Retina (tissue), 1 donor: ENCODE measurements at places on chromosomes 16 and 17.

- DNase-seq = no peak
Measured at GRCh38 chr17:33712120-33712519, 419.0 kb upstream of the ASIC2 start.

- DNase-seq = no peak
Measured at GRCh38 chr16:66988197-66988788, at the start of gene CES4A. Gene CES4A (plus strand): TSS chr16:66988589. CDS start chr16:66988773, 184 bp downstream.

DNA sequence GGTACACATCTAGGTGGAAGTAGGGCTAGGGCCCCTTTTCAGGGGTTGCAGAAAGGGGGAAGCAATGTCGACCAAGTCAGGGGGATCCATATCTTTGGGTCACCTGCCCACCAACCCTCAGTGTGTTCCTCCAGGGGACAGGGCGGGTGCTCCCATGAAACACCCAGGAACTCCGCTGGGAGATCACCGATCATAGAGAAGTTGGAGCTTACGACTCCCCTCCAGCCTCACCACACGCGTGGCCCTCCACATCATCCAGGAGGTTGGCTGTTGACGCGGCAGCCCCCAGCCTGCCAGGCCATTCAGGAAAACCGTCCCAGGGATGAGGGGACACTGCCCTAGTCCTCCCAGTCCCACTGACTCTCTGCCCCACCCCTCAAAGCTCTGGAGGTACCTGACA is 17.3 kb upstream of the MRPS23 start:
- DNase-seq = no peak

- DNase-seq = peak; percentile 9
Measured at GRCh38 chr17:15031975-15032374, 233.2 kb downstream of the PMP22 start.

DNA sequence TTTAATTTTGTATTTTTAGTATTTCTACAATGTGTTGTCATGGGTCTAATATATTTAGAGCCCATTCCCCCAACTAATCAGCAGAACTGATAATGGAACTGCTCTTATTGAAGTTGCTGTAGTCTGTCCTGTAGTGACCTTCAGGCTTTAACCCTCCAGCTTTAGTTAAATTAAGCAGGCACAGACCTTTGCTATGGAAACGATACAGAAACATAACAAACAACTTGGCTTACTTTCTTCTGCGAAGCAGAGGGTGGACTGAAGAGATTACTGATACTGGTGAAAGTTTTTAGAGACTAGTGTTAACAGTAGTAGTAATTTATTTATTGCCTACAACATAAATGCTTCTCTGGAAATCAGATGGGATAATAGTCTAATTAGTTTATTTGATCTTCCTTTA is 61.4 kb downstream of the NFATC3 start:
- DNase-seq = no peak

DNA sequence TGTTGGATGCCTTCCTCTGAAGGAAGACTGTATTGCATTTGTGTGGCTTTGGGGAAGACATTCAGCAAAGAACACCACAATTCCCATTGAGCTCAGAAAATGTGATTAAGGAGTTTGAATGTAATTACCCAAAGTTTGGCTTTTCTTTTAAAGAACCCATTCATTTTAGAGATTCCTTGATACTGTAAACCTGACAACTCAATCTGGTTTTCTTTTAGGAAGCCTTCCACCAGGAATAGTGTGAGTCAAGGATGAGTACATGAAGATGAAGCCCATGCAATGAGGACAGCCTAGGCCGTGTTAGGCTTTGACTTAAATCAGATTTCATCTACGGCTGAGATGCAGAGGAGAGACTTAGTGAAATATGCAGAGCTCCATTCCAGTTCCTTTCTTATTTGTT is 271.7 kb upstream of the TBX2 start:
- no peak for DNase-seq

DNA sequence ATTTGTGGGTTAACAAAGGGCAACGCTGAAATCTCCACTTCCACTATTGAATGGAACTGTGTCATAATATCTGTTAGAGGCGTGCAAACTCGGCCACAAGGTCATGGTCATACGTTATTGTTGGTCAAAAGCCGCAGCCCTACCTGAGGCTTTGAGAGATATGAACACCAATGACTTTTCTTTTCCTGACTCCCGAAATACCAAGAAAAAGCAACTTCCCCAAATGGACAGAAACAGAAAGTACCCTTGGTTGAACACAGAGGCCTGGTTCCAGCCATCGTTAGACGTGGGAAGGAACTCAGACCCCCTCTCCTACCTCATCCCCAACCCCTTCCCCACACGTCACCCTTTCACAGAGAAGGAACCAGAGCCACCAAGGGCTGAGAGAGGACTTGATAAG is 1.4 kb upstream of the PIK3R5 start:
- DNase-seq = no peak

DNA sequence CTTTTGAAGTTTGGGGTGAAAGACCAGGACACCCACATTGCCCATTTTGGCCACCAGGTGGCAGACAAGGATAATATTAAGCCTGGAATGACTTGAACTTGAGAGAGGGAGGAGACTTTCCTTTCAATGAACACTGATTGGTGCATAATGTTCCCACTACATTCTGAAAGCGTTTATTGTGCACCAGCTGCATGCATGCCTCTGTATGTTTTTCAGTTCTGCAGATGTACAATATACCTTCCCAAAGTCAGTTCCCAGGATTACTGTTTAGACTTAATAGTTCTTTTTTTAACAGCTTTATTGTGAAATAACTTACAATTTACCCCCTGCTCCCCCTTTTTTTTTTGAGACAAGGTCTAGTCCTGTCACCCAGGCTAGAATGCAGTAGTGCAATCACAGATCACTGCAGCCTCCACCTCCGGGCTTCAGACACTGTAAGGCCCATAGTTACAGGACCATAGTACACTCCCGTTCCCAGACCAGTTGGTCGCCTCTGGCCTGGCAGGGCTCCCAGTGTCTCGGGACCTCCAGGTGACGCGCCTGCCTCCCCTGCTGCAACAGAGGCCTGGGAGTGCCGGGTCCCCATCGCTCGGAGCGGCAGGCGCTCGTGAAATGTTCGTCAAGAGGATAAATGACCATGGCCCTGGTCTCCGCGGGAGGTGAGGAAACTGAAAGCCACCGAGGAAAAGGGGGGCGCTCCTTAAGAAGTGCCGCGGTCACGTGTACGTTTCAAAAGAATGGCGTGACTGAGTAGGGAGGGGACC is 12.2 kb downstream of the CES2 start:
- DNase-seq = peak; percentile 84

DNA sequence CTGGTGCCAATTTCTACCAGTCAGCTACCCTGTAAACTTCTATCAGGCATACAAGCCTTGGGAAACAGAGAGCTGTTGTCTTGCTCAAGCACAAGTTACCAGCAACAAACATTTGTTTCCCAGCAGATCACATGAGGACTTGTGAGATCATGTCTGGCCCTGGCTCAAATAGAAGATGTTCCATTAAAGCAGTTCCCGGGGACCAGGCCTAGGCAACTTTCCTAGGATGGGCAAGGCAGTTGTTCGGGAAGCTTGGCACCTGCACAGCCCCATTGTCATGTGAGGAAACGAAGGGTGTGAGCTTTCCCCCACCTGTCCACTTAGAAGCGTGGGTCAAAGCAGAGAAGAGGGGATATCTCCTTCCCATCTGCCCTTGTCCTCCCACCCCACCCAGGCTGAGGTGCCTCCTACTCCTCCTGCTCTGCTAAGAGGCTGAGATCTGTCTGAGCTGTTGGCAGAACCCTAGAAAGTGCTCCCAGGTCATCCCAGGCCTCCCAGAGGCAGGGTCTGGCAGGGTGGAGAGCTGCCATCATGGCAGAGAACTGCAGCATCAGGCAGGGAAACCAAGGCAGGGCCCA is 11.2 kb upstream of the SLC47A2 start:
- DNase-seq = no peak

DNA sequence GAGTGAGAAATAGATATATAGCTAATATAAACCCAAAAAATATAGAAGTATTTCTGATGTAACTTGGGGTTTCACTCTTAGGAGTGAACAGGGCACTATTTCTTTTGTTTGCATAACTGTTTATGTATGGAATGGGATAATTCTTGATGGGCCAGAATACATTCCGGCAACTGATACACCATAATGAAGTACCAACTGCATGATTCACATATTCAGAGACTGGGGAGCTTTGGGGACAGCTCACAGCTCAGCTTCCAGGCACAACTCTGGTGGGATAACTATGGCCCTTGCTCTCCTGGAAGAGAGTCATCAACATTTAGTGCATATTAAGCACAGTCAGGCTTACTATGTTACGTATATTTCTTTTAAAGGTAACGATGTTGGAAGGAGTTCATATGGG is 42.1 kb upstream of the ADCY7 start:
- DNase-seq = no peak

GRCh38 chr16:11064202-11064540 is 119.8 kb downstream of the CLEC16A start:
- DNase-seq = no peak

GRCh38 chr17:1639549-1640180 is 5.9 kb downstream of the SCARF1 start:
- DNase-seq = peak; percentile 35

DNA sequence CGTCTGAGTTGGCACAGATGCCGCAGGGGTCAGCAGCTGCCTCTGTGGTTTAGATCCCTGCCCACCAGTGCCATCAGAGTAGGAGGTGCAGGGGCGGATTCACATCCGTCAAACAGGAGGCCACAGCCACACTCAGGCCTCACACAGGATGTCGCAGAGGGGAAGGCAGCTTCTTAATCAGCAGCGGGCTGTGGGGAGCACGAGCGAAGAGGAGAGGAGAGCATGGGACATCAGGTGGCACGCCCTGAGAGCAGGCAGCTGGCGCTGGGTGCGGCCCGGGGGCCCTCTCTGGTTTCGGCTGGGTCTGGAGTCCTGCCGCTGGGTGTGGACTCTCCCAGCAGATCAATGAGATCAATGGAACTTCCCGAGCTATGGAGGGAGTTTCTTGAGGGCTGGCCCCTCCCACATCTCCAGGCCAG is 9.6 kb downstream of the LLGL2 start:
- peak; percentile 33 for DNase-seq

GRCh38 chr16:82134846-82135245 is 35.2 kb downstream of the MPHOSPH6 start:
- peak; percentile 12 for DNase-seq

- peak; percentile 34 for DNase-seq
Measured at GRCh38 chr17:76147211-76148014, 6.4 kb upstream of the FOXJ1 start.

DNA sequence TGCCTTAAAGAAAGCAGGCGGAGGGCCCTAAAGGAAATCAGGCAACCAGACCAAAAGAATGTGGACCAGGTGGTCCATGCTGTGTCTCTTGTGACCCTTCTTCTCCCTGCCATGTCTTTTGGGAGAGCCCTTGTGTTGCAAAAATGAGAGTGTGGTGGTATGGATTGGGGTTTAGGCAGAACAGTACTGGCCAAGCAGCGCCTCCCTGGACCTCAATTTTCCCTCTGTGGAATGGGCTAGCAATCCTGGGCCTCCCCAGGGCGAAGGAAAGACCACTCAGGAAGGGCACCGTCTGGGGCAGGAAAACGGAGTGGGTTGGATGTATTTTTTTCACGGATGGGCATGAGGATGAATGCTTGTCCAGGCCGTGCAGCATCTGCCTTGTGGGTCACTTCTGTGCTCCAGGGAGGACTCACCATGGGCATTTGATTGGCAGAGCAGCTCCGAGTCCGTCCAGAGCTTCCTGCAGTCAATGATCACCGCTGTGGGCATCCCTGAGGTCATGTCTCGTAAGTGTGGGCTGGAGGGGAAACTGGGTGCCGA is 7.6 kb upstream of the NLRC5 start:
- DNase-seq = no peak

DNA sequence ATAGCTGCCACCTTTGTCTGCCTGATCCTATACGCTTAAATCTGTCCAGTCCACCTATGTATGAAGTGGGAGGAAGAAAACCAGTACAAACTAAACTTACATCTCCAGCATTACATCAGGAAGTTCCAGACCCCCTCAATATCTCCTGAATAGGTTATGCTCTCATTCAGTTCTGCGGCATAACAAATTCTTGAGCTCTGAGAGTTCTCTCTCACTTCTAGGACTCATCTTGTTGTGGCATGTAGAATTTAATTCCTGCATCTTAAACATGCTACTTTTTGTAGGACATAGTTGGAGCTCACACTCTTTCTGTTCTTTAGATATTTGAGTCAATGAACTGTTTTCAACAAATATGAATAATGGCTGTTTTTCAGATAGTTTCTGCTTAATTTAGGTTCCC is 662.5 kb downstream of the CDH11 start:
- no peak for DNase-seq

GRCh38 chr16:81595629-81596292 is 151.2 kb downstream of the CMIP start:
- no peak for DNase-seq

DNA sequence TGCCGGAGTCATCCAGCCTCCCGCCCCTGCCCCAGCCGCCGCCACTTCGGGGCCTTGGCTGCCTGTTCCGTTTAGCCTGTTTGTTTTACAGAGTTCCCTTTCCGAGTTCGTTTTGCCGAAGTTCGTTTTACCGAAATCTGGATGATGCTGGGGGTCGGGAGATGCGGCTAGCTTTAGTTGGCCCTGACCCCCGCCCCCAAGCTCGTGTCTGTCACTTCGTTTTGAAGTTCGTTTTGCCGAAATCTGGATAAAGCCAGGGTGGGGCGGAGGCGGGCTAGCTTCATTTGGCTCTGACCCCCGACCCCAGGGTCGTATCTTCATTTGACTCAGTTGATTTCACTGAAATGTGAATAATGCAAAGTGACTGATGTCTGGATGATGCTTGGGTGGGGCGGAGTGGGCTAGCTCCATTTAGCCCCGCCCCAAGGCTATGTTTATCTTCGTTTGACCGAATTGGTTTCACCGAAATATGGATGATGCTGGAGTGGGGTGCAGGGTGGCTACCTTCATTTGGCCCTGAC is 591 bp downstream of the PSMD7 start:
- DNase-seq = no peak

DNA sequence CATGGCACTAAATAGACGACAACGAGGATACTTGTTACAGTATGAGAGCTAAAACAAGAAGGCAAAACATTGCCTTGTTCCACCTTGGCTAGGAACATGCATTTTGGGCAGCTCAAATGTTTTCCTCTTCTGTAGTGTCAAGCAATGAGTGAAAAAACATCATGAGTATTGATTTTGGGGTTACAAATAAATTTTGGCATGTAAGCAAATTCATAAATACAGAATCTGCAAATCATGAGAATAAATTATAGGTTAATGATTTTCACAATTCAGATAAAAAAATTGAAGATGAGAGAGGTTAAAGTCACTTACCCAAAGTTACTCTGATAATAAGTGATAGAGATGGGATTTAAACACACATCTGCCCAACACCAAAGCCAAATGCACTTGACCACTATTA is 28.4 kb upstream of the NUFIP2 start:
- no peak for DNase-seq

GRCh38 chr16:71490361-71490760 is 1.2 kb upstream of the ZNF19 start:
- DNase-seq = no peak

- DNase-seq = no peak
Measured at GRCh38 chr16:1543085-1543896, 9.8 kb downstream of the TMEM204 start.

- no peak for DNase-seq
Measured at GRCh38 chr16:49800876-49801275, 55.0 kb downstream of the ZNF423 start.

- no peak for DNase-seq
Measured at GRCh38 chr16:75660726-75661302, 13.2 kb downstream of the TERF2IP start.
